Activated naive CD8-positive, alpha-beta T cell treated with anti-CD3 and anti-CD28 coated beads, Interleukin-2, amount 10 ng/mL, durations not matched to agents 7 days and 5 days (primary cell): ENCODE measurements at places on chromosomes 4 and X. TPM values are rescaled to one million over a fixed set of nuclear protein-coding genes. Genes with fewer than 3 reads are reported as not detected.

GRCh38 chr4:120753854-120754253 lies 168.7 kb downstream of the PRDM5 start:
- H3K27me3 ChIP-seq, result no peaks in the 10 kb centered on the region
- peaks cover 9% of the 10 kb centered on the region for H3K4me1 ChIP-seq
- no peak overlapping the region for H3K27ac ChIP-seq
- H3K4me3 ChIP-seq, result no peak overlapping the region
- DNase-seq, result no peak

GRCh38 chrX:104134583-104135261 lies 22.1 kb downstream of the SLC25A53 start:
- no peaks in the 10 kb centered on the region for H3K36me3 ChIP-seq
- H3K27me3 ChIP-seq, result no peaks in the 10 kb centered on the region
- H3K4me3 ChIP-seq, result no peak overlapping the region

- H3K36me3 ChIP-seq, result peaks cover 21% of the 10 kb centered on the region
- H3K27me3 ChIP-seq, result no peaks in the 10 kb centered on the region
- H3K27ac ChIP-seq, result peak overlapping the region; percentile 67
- peak; percentile 58 for DNase-seq
- peak overlapping the region; percentile 47 for H3K4me3 ChIP-seq
Observed at GRCh38 chr4:153573881-153574802, 108.0 kb downstream of the TMEM131L start.

- no peak overlapping the region for H3K27ac ChIP-seq
- H3K36me3 ChIP-seq, result peaks cover 2% of the 10 kb centered on the region
- H3K4me3 ChIP-seq, result no peak overlapping the region
- DNase-seq, result no peak
- H3K4me1 ChIP-seq, result peaks cover 10% of the 10 kb centered on the region
Observed at GRCh38 chrX:41935832-41936231, 12.5 kb upstream of the CASK start.

EFNB1 gene
- 4.1 TPM for total RNA-seq

OTC gene
- total RNA-seq, result not detected
